ENCODE measurements at places on chromosomes 16 and 17.
A peak's percentile ranks its signal among the peaks of the same experiment; 100 is the strongest.

DNA sequence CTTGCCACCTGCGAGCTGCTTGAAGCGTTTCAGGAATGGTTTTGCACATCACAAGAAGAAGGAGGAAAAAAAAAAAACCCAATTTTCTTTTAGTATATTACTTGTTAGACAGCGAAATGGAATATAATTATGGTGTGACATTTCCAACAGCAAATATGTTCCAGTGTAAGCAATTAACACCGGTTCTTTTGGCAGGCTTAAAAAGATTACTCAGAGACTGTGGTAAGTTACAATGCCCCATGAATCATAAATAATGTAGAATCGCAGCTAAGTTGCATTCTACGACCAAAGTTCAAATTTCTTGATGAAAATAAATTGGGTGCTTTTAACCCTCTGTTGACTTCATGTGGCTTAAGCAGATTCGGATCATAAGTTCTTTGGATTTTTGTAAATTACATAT is 245.2 kb downstream of the XYLT1 start:
- DNase-seq: no peak

- DNase-seq: no peak
Measured at GRCh38 chr17:82840431-82840831, 609 bp upstream of the ZNF750 start.

DNA sequence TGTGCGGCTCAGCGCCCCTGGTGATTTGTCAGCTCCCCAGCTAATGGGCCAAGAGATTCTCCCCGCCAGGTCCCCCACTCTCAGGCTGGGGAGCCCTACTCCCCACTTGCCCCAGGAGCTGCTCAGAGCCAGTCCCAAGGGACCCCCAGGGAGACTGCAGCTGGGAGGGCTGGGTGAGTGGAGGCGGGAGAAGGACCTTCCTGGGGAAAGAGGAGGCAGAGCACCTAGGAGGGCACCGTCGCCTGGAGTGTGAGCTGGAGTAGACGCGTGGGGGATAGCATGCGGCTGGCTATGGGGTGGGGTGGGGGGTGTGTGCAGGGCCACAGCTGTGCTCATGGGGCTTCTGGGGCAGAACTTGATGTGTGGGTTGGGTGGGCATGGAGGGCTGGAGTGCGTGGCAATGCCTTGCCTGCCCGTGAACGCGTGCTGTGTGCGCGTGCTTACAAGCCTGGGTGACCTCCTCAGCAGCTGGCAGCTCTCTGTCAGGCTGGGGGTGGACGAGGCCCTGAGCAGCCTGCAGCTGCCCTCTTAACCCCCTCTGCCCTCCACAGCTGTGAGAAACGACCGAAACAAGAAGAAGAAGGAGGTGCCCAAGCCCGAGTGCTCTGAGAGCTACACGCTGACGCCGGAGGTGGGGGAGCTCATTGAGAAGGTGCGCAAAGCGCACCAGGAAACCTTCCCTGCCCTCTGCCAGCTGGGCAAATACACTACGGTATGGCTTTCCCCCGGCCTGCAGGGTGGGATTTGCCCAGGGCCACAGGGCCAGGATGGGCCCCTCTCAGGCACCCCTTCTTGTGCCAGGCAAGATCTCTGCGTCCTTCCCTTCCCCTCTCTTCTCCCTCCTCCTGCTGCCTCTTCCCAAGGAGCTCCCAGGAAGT is 12.9 kb downstream of the GJD3 start:
- no peak for DNase-seq

DNA sequence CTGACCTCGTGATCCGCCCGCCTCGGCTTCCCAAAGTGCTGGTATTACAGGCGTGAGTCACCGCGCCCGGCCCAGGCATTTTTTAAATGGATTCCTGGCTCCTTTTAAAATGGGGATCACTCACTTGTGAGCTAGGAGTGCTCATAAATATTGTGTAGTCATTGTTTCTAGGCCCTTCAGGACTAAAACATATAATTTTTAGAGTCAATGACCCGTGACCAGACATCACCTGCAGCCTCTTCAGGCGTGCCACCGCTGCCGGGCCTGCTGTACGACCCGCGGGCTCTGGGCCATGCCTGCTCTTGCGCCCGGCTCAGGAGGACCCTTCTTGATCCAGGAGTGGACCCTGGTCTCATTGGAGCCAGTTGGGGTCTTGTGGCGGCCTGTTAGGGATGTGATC is 30.8 kb downstream of the EFCAB5 start:
- DNase-seq: no peak

DNA sequence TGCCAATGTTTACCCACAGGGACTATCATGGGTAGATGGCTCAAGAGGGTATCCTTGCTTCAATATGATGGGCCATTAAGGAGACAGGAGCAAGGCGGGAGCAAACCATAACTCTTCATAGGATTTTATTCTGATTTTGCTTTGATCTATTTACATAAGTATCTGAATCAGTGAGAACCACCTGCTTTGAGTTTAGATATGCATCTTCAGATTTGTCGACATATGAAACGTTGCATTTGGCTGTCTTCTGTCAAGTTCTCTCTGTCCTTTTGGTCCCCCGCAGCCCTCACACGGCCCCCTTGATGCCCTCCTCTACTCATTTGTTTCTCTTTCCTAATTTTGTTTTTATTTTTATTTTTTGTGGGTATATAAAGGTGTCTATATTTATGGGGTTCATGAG is 16.2 kb downstream of the WWOX start:
- no peak for DNase-seq

DNA sequence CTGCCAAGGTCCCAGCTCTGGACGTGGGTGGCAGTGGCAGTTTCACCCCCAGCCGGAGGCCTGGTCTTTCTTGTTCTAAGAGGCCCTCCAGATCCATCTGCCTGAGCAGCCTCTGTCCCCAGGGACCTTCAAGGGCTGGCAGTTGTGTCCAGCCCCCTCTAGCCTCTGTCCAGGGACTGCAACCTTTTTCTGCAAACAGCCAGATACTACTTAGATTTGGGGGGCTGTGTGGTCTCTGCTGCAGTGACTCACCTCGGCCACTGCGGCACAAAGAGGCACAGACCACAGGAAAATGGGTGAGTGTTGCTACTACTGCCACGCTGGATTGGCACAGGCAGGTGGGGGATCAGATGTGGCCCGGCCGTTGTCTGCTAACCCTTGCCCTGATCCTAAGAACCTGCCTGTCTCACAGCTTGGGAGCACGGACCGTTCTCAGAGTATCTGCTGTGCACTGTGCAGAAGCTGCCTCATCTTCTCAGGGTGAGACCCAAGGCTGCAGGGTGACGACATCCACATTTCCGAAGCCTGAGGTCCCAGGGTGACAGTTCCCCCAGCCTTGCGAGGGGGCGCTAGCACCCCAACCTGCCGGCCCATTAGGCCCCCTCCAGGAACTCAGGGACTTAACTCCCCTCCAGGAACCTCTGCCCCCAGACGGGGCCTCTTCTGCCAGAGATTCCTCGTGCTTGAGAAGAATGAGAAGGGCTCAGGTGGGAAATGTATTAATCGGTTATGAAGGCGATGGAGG is 27.6 kb downstream of the MXRA7 start:
- DNase-seq: no peak

- no peak for DNase-seq
Measured at GRCh38 chr17:78908426-78908825, 5.4 kb upstream of the CEP295NL start.

GRCh38 chr17:42275527-42276358 is 448 bp downstream of the STAT5B start:
- no peak for DNase-seq

GRCh38 chr16:19680881-19681340 is 37.1 kb downstream of the KNOP1 start:
- DNase-seq: no peak

DNA sequence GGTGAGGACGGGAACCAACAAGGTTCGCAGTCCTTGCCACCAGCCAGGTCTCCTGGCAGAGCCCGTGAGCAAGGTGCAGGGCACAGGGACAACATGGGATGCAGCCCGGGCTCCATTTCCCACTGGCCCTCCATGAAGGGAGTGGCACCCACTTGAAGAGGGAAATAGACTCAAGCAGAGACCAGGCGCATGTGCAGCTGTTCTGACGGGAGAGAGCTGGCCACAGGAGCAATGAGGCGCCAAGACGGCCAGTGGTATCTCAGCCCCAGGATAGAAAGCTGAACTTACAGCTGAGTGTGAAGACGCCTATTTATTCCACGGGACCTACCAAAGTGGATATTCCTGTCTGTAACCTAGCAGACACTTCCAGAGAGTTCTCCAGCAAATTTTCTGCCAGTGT is 8.2 kb upstream of the FOXJ1 start:
- DNase-seq: no peak

DNA sequence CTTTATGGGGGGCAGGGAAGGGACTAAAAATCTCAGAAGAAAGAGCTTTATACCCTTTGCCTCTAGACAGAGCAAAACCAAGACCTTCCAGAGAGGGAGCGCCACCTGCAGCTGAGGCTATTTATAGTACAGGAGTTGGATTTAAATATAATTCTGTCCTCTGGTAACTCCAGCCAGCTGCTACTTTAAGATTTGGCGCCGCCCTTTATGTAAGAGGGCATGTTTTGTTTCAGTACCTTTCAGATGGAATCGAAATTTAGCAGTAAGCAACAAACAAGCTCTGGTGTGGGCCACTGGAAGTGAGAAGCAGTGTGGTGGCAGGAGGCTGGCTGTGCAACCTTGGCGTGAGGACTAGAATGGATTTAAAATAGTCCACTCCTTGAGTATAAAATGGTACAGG is 5.2 kb upstream of the GUCY2D start:
- DNase-seq: peak; percentile 39

- no peak for DNase-seq
Measured at GRCh38 chr17:40809721-40810421, 10.1 kb upstream of the KRT28 start.

DNA sequence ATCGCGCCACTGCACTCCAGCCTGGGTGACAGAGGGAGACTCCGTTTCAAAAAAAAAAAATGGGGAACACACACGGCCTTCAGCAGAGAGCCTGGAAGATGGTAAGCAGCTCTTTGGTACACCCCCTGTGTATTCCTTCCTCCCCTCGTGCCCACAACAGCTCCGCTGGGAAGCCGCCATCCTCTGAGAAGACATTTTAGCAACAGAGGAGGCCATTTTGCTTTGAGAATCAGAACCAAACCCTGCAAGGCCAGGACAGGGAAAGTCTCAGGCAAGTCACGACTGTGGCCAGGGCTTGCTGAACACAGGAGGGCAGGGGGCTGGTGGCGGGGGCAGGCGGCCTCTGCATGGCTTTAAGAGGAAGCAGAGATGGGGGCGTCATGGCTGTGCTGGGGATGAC is 45.7 kb downstream of the SOCS1 start:
- no peak for DNase-seq

DNA sequence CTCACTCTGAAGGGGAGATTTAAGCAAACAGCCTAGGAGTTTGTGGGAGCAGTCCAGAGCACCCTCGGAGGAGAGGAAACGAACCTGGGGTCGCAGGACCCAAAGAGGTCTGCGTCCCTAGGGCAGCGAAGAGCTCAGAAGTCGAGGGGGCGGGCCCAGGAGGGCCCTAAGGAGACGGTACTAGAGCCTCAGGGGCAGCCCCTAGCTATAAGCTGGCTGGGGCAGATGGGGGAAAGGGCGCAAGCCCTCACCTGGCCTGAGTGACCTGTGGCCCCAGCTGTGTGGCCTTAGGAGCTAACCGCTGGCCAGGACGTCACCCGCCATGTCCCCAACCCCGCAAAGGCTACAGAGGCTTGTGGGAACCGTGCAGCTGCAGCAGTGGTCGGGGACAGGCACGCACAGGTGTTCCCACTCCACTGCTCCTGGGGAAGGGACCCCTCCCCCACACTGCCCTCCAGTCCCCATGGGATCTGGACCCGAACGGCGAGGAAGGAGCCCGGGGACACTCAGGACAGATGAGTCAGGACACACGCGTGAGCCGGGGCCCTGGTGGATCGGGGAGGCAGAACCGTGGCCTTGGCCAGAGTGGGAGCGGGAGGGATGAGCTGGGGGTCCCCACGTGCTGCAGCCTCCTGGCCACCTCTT is 2.0 kb upstream of the CTRB2 start:
- DNase-seq: no peak

GRCh38 chr16:35207059-35207999 is 1747.9 kb downstream of the TP53TG3F start:
- DNase-seq: no peak

DNA sequence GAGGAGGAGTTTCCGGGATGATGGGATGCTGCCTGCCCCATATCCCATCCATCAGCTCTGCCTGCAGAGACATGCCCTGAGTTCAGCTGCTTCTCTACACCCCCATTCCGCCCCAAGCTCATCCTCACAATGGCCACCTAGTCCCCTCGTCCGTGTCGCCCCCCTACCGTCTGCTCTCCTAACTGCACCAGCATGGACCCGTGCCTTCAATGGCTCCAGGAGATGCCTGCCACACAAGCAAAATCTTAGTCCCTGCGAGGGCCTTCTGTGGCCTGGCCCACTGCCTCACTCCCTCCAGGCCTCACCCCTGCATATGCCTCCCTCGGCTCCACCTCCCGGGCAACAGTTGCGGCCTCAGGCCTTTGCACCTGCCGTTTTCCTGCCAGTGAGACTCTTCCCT is 1.8 kb upstream of the TELO2 start:
- no peak for DNase-seq

- DNase-seq: no peak
Measured at GRCh38 chr17:2695961-2696760, 15.4 kb downstream of the CLUH start.

- no peak for DNase-seq
Measured at GRCh38 chr16:12188061-12188934, 211.8 kb downstream of the SNX29 start.

DNA sequence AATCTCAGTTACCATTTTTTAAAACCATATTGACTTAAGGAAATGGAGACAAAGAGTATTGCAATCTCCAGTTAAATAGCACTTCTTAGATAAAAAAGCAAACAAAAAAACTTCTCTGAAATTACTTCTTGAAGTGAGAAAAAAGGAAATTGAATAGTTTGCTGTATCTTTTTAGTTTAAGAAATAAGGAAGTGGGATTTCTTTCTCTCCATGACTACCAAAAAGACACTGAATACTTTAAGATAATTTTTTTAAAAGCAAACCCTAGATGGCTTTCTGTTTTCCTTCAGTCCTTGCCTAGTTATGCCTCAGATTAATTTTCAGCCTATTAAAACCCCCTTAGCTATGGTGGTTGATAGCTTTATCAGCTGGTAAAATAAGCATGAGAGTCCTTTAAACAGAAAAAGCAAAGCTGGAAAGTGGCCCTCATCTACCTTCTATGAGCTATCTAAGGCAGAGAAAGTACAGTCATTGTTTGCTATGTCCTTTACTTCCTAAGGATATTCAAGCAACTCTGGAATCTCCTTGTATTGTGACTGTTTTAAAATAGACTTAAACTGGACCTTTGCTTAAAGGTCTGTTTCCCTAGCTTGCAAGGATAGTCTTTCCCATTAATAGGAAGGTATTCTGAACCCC is 28.6 kb downstream of the TPPP3 start:
- DNase-seq: no peak

GRCh38 chr16:67024384-67025209 is 4.4 kb upstream of the CBFB start:
- no peak for DNase-seq

GRCh38 chr17:16217002-16217635 is at the start of gene PIGL:
Gene PIGL (plus strand): TSS chr17:16217210. CDS start chr17:16217227, 17 bp downstream.
- DNase-seq: peak; percentile 95

- peak; percentile 79 for DNase-seq
Measured at GRCh38 chr17:63699638-63700527, at the start of gene LIMD2. Gene LIMD2 (minus strand): TSS chr17:63700125. CDS start chr17:63699298, 827 bp downstream.

All from activated CD4-positive, alpha-beta T cell treated with anti-CD3 and anti-CD28 coated beads, Interleukin-2, amount 50 U/mL, for 16 hours (primary cell).